ENCODE measurements at places on chromosomes 6 and 20. TPM values are rescaled to one million over a fixed set of nuclear protein-coding genes. Genes with fewer than 3 reads are reported as not detected.

DNA sequence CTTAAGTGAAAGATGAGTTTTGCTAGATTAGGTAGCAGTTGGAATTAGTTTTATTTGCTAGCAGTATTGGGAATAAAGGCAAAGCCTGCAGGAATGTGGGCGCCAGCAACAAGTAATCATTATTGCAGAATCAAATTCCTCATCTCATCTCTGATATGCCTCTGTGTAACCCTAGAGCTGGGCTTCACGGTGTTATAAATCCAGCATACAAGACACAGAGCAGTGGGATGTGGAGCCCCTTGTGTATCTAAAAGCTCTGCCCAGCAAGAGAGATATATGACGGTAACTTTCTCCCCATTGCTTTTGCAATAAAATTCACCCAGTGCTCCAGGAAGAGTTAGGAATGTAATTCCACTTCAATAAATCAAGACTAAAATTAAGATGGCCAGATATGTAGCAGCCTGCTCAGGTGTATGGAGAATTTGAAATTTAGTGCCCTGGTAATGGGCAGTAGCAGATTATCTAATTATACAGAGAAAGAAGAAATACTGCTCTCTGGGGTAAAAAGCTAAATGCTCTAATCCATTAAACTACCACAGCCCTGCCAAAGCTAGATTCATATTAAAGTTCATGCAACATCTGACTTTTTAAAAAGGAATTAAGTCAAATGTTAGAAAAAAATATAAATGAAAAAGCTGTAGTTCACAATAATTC lies 5.6 kb upstream of the BLOC1S5 start:
- no peak for DNase-seq

GRCh38 chr6:108350528-108350927 lies 55.7 kb downstream of the AFG1L start:
- no peak for DNase-seq

- DNase-seq = no peak
These were observed 60.7 kb downstream of the BMP7 start for GRCh38 chr20:57205606-57206219.

- no peak for DNase-seq
These were observed 99.8 kb upstream of the MLN start for GRCh38 chr6:33903579-33903978.

- DNase-seq = no peak
These were observed 23.8 kb downstream of the SIM1 start for GRCh38 chr6:100440935-100441334.

DNA sequence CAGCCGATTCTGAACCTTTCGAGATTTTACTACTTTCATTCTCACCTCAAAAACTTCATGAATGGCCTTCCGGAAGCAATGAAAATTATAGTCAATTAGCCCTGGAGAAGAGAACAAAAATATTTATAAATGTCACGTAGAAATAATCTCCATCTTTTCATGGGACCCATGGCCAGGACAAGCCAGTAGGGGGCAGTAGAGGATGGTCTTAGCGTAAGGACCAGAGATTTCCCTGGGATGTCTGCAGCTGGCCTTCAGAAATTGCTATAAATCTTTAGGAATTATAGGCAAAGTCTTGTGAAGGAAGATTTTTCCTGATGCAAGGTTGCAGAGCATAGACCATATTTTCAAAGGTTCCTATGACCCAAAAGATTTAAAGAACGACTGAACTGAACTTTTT lies 15.6 kb upstream of the UBE2J1 start:
- DNase-seq = no peak

DNA sequence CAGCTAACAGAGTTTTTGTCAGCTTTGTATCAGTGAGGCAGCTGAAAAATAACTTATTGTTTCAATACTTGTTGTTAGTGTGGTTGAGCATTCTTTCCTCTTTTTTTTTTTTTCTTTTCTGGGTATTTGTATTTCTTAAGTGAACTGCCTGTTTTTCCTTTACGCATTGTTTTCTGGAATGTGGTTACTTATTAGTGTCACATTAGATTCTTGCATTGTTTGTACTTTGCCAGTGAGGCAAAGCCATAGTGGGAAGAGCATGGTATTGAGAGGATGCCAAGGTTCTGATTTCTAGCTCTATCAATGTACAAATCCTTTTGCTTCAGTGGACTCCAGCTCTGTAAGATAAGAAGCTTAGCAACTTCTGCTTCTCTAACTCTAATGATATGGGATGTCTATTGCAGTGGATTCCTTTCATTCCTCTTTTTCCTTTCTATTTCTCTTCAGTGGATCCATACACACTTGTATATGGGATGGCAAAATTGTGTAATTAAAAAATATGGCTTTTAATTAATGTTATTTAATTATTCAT lies 3.9 kb downstream of the CDKAL1 start:
- no peak for DNase-seq

- DNase-seq = no peak
These were observed 37.1 kb upstream of the SLC4A11 start for GRCh38 chr20:3275966-3276679.

DNA sequence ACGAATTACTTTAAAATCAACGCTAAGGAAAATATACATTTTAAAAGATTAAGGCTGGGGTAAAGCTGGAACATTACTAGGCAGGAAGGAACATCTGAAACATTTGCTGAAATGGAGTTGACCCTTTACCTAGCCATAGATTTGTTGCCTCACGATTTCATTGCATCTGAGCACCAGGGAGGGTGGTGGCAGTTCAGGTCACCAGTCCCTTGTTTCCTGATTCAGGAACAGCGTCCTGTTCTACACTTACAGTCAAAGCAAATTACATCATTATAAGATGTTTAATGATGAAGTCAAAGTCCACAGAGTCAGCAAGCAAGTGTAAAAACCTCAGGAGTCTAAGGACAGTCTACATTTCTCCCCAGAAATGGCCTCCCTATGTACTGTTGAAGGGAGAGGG lies 9.0 kb upstream of the MICA start:
- no peak for DNase-seq

GRCh38 chr6:31375699-31376098 lies 18.7 kb upstream of the HLA-B start:
- DNase-seq = no peak

DNA sequence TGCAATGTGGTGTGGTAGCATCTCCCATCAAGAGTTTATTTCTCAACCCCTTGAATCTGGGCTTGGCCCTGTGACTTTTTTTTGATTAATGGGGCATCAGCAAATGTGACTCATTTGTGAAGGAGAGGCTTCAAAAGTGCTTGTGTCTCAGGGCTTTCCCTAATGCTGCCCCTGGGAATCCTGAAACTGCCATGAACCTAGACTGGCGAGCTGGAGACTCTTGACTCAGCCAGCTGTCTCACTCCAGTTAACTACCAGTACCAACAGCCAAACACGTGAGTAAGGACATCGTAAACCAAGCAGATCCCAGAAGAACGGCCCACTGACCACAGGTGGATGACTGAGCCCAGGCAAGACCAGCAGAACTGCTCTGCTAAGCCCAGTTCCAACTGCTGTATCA lies 72.8 kb upstream of the ADTRP start:
- no peak for DNase-seq

GRCh38 chr6:36129941-36130666 lies at the start of gene MAPK13:
Gene MAPK13, plus strand, starts transcription at chr6:36130513. Its CDS starts 70 bp downstream, at chr6:36130583.
- DNase-seq = no peak

- DNase-seq = no peak
These were observed 477.6 kb upstream of the CITED2 start for GRCh38 chr6:139852067-139852466.

GRCh38 chr20:15143478-15143877 lies 806.1 kb upstream of the FLRT3 start:
- DNase-seq = no peak

DNA sequence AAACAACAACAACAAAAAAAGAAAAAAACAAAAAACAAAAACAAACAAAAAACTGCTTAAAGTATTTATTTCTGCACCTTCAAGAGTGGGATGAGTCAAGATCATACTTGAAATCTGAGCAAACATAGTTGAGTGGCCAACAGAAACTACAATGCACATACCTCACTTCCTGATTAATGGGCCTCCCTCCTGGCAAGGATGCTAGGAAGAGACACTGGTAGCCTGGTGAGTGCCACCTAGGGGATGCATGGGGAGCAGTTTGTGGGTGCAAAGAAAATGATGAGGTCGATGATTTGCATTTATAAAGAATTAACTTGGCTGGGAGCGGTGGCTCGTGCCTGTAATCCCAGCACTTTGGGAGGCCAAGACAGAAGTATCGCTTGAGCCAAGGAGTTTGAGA lies 808.1 kb downstream of the MAFB start:
- no peak for DNase-seq

DNA sequence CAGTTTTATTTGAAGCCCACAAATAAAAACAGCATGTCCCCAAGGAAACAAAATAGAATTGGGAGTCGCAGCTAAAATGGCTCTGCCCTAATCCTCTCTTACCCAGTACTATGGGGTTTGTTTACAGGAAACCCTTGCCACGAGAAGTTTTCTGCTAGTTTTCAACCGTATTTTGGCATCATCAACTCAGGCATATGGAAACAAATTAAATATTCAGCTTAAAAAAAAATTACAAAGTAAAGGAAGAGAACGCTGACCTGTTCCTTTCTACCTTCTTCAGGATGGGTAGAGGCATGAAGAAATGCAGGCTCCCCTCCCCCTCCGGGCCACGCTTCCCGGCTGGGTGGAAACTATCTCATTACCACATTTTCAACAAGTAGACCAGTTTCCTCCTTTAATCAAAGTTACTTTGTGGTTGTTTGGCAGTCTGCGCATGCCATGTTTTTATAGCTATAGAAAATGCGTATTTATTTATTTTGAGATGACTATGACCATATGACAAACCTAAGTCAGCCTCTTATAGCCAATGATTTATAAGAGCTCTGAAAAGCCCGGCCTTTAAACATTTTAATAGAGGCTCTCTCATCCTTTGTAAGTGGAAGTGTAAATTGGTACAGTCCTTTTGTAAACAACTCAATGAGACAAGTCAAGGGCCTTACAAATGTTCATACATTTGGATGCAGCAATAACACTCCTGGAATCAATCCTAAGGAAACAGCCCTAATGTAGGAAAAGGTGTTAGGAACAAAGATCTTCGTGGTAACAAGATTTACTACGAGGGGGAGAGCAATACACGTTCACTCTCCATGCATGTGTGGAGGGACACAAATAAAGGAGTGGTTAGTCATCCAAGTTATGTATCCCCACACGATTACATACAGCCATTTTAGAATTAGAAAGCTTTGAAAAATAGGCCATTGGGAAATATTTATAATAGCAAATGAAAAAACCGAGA lies 16.1 kb upstream of the ZNF217 start:
- peak; percentile 83 for DNase-seq

DNA sequence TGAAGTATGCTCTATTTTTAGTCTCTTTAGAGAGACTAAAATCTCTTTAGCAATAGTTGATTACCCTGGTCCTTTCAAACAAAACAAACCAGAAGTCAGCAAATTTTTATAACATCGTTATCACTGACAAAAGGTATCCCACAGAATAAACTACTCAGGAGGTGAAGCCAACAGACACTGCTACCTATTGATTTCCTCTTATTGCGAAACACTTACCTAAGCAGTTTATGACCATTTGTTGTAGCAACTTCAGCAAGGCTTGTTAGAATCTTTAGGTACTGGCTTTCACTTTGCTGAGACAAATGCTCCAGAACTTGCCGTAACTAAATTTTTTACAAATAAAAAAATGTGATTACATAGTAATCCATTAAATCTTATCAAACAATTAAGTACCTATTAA lies 64.4 kb downstream of the HACE1 start:
- no peak for DNase-seq

GRCh38 chr20:14431568-14431967 lies 94.2 kb upstream of the FLRT3 start:
- DNase-seq = no peak

- DNase-seq = no peak
These were observed 4.7 kb downstream of the ZMYND8 start for GRCh38 chr20:47351643-47352331.

GRCh38 chr6:107290491-107290890 lies 168.9 kb downstream of the PDSS2 start:
- no peak for DNase-seq

DNA sequence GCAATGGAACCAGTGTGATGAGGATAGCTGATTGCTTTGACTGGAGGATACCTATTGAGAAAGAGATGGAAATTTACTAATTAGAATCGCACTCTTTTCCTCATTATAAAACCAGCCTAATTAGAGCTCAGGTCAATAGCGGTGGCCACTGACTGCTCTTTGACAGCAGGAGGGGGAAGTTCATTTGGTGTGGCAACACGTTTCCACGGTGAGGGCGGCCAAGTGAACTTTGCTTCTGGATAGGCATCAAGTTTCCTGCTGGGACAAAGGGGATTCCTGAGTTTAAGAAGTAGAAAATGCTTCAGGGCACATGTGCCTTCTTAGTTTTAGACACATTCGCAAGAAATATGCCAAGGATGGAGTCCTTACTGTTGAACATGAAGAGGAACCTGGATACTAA lies 145.3 kb upstream of the NRN1 start:
- DNase-seq = no peak

DNA sequence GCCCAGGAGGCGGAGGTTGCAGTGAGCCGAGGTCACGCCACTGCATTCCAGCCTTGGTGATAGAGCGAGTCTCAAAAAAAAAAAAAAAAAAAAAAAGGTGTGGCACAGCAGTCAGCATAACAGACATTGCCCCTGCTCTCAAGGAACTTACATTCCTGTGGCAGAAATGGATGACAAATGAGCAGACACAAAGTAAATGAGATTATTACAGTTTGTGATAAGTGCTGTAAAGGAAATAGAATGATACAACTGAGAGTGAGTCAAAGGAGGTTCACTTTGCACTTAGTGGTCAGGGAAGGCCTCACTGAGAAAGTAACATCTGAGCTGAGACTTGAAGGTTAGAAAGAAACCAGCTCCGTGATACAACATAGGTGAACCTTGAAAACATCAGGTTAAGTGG lies 36.4 kb downstream of the CEP250 start:
- no peak for DNase-seq

DNA sequence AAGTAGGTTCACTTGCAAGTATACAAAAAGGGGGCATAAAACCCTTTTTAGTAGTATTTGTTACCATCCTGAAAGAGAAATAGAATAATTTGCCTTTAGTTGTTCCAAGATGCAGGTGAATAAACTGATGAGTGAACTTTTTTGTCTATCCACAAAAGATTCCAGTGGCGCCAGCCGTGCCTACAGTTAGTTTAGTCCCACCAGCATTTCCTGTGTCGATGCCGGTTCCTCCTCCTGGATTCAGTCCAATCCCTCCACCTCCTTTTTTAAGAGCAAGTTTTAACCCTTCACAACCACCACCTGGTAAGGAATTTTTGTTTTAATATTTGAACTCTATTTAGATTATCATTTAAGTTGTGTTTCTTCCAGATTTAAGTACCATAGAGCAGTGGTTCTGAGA lies 90.9 kb downstream of the SCAF8 start:
- no peak for DNase-seq

- no peak for DNase-seq
These were observed 636.0 kb upstream of the PTCHD4 start for GRCh38 chr6:48747040-48747439.

- DNase-seq = no peak
These were observed at the start of gene ITPR3 for GRCh38 chr6:33620856-33621710. Gene ITPR3, plus strand, starts transcription at chr6:33621322. Its CDS starts 281 bp downstream, at chr6:33621603.

GRCh38 chr6:42901538-42901957 lies 14.3 kb upstream of the PTCRA start:
- peak; percentile 92 for DNase-seq

EBF4 gene
- polyA plus RNA-seq = 9.9 TPM

CCN6 gene
- polyA plus RNA-seq = 0.18 TPM

FAM83C gene
- polyA plus RNA-seq = 0.14 TPM

ECT2L gene
- 0.43 TPM for polyA plus RNA-seq

TCP11 gene
- polyA plus RNA-seq = 0.30 TPM

DSP gene
- polyA plus RNA-seq = 64.6 TPM

KIAA1755 gene
- polyA plus RNA-seq = 5.5 TPM

DPPA5 gene
- 0.39 TPM for polyA plus RNA-seq

SNX21 gene
- 8.4 TPM for polyA plus RNA-seq

Data from thymus (tissue), 14 donors.